ENCODE measurements at places on chromosomes 13 and 19.

GRCh38 chr13:73902296-73902695, 231.9 kb downstream of the KLF12 start:
- DNase-seq = no peak

- no peak for DNase-seq
These were observed 46.7 kb downstream of the NOTCH3 start for GRCh38 chr19:15154002-15154612.

DNA sequence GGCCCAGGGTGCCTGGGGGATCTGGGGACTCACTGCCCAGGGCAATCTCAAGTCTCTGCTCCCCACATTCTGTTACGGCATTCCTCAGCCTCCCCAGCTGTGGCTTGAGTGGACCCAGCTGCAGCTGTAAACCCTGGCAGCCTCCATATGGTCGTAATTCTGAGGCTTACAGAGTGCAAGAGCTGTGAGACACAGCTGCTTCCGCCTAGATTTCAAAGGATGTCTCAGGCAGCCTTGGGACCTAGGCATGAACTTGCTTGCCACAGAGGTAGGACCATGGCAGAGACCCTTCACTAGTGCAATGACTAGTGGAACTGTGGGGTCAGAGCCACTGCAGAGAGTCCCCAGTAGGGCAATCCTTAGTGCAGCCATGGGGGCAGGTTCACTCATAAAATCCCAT, 297.5 kb downstream of the ENOX1 start:
- DNase-seq = no peak

DNA sequence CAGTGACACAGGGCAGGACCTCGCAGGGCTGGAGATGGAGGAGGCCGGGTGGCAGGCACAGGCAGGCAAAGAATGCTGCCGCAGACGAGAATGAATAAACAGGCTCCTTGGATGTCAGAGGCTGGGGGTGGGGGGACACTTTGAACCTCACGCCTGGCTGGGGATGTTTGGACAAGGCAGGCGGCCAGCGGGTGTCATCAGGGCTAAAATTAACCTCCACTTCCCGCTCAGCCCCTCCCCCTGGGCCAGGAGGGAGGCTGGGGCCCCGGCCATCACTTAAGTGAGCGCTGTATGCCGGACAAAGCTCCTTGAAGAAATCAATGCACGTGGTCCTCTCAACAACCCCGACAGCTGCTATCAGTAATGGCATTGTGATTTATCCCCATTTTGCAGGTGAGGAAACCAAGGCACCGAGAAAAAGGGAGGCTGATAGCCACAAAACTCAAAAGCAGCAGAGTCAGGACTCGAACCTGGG, 10.3 kb upstream of the FUT5 start:
- DNase-seq = no peak

GRCh38 chr19:39413272-39413910, 922 bp downstream of the PLEKHG2 start:
- peak; percentile 88 for DNase-seq

DNA sequence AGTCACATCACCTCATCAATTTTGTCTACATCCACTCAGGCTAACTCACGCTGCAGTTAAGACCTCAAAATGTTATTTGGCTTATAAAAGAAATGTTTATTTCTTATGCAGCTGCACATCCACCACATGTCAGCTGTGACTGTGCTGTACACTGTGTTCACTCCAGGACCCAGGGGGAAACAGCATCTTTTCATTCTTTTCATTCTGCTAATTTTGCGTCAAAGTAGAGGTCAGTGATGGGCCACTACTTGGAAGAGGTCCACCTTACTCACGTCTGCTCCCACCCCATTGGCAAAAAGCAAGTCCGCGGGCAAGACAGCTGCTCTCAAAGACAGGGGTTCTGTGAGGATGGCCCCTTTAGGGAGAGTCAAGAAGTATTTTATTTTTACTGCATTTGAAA, 4.5 kb upstream of the DCT start:
- no peak for DNase-seq

GRCh38 chr13:39682310-39682709, 26.8 kb downstream of the COG6 start:
- DNase-seq = no peak

DNA sequence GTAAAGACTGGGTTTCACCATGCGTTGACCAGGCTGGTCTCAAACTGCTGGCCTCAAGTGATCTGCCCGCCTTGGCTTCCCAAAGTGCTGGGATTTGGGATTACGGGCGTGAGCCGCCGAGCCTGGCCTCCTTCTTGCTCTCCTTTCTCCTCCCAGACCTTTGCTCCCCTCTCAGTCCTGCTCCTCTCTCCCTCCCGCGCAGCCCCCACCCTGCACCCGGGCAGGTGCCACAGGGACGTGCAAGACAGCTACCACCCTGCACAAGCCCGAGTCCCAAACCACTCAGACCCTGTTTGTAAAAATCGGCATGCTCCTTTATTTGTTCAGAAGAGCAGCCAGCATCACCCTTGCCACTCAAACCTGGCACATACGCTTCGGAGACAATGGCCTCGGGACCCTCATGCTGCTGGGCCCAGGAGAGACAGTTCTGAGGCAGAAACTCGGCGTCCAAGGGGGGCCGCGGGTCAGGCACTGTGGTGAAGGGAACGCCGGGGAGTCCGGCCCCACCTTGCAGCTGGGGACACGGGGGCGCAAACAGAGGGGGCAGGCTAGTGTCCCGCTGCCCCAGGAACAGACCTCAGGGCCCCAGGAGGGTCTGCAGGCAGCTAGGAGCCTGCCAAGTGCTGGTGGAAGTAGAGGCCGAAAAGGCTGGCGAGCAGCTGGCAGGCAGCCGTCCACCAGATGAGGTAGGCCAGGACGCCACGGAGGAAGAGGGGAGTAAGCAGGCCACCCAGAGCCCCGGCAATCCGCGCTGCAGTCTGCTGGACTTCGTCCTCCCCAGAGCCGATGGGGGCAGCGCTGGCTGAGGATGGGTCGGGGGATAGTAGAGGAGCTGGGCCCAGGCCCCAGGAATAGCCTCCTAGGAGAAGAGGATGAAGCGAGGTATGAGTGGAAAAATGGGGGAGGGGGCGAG, 18.7 kb downstream of the TMEM161A start:
- no peak for DNase-seq

DNA sequence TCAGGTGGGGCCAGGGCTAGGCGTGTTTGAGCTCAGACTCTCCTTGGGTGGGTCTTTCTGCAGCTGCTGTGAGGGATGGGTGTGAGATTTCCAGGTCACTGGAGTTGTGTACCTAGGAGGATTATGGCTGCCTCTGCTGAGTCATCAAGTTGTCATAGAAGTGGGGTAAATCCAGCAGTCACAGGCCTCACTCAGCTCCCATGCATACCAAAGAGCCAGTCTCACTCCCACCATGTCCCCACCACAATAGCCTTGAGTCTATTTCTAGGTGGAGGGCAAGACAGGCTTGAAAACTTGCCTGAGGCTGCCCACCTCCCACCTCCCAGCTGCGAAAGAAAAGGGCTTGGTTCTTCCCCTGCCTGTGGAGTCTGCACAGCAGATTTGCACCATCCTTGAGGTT, 194.0 kb upstream of the PCDH17 start:
- DNase-seq = no peak

DNA sequence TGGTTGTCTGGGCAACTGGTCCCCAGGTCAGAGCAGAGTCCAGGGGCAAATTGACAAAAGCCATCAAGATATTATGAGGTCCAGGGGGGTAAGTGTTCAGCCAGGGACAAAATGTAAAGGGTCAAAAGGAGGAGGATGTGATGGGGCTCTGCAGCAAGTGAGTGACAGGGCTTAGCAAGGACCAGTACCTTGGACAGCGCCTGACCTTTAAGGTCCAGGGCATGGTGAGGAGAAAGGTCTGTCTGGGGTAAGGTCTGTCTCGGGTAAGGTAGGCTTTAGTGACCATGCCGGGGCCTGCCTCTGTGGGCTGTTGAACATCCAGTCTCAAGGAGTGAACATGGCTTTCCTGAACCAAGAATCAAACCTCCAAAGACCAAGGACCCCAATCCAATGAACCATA, 6.3 kb upstream of the ZNF358 start:
- DNase-seq = no peak

DNA sequence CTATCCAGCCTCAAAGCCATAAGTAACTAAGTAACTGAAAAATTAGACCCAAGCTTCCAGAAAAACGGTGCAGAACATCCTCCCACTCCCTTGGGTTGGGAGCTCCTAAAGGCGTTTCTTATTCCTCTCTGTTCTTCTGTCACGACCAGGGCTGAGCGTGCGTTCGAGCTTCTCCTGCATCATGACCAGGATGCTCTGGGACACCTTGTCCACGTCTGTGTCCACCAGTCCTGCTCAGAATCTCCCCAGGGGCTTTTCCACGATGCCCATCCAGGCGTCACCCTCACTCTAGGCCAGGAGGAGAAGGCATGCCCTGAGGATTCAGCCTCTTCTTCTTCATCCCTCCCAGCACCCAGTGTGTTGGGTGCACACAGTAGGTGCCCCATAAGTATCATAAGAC, 37.8 kb upstream of the GAS6 start:
- no peak for DNase-seq

- DNase-seq = no peak
These were observed 37.0 kb upstream of the CXCL17 start for GRCh38 chr19:42479736-42480135.

- no peak for DNase-seq
These were observed 19.4 kb upstream of the CRTC1 start for GRCh38 chr19:18663940-18664530.

DNA sequence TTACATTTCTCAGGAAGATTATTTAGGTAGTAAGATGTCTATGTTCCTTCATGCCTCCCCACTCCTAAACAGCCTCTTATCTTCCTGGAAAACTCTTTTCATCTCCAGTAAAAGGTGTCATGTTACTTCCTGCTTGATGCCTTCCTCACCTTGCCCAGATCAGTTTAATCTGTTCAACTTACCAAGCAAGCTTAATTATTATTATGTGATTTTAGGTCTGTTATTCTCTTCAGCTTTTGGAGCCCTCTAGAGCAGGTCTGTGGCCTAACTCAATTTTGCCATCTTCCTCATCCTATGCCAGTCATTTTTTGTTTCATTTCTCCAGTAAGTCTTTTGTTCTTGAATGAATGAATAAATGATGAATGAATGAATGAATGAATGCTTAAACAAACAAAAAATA, 528.4 kb downstream of the DCT start:
- DNase-seq = no peak

- no peak for DNase-seq
These were observed 17.7 kb downstream of the METTL21C start for GRCh38 chr13:102677122-102677521.

DNA sequence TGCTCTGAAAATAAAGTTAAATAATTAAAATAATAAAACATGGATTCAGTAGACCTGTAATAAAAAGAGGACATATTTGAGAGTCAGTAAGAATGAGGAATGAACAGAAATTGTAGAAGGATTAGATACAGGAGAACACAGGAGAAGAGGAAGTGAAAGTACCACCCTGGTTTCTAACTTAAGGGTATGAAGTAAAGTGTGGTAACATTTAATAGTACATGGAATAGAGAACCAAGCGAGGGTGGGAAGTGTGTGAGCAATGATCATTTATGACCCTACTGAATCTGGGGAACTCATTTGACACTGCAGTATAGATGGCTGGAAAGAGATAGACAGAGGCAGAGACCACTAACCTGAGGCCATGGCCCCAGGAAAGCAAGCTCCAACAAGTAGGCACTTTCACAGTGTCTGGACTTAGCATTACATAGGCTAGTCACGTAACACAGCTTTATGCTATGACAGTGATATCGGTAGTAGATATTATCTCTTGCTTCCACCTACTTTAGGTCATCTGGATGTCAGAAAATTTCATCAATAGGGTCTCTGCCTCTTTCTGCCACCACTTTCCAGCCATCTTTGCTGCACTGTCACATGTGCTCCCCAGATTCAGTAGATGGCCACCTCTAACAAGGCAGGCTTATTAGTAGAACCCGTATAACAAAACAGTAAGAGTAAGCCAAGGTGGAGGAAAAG, 633.9 kb upstream of the MIR17HG start:
- DNase-seq = no peak

DNA sequence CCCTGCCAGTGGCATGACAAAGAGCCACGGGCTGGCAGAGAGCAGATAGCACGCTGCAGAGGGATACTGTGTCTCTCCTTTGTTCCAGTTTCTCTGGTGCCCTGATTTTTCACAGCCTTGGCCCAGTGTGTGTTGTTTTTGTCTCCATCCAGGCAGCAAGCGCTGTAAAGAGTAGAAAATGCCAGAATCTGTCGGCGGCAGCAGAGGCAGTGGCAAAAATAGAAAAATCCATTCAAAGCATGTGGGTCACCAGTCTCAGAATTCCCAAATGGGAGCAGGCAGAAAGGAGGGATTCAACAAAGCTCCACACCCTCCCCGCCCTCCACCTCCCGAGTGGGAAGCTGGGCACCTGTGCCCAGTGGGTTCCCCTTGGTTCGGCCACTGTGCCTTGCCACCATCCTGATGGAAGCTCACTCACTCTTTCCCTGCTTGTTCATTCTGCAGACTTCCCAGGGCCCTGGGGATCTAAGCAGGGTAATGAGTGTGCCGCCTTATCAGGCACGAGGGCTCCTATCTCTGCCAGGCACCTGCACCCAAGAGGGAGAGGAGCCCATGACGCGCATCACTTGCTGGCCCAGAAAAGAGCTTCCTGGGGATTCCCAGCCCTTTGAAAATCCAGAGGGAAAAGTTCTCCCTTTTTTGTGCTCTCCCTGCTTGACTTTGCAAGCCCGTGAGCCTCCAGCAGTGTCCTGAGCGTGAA, 416.9 kb downstream of the IRS2 start:
- no peak for DNase-seq

All from ascending aorta (tissue), 2 donors.